ENCODE measurements at places on chromosomes 4 and X.

DNA sequence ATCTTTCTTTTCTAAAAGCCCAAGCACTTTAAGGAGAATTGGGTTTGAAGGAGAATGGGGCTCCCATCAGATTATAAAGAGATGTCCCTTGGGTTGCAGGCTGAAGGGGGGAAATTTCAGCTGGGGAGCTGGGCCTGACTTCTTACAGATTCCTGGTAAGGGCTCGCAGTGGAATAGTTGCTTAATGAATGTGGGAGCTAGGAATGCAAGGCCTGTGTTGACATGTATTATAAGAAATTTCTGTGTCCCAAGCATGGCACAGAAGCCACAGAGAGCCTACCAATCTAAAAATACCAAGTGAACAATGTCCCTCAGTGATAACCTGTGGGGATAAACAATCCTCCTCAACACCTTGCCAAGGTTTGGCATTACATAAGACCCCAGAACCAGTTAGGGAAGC, 39.3 kb upstream of the WNK3 start:
- no peak for DNase-seq

GRCh38 chr4:84407554-84408407, 91.3 kb downstream of the NKX6-1 start:
- no peak for DNase-seq

DNA sequence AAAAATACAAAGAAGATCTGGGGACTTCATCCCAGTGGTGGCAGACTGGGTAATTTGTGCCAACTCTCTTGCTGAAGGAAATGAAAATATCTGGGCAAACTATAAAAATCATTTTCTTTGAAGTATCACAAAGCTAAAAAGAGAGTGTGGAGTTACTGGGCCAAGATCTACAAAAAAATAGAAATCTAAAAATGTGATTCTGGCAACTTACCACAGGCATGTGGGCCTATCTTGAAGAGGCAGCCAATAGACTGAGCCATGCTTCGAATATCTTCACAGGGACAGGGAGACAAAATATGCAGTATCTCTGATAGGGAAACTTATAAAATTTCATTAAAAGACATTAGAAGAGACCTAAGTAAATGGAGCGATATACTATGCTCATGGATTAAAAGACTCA, 168.8 kb downstream of the RCHY1 start:
- DNase-seq, result no peak

- no peak for DNase-seq
These were observed 486.2 kb downstream of the TRAM1L1 start for GRCh38 chr4:116598980-116599789.

All from dorsolateral prefrontal cortex (tissue), 122 donors.